Stimulated activated CD4-positive, alpha-beta T cell treated with anti-CD3 and anti-CD28 coated beads, TNF-alpha, amount 100 ng/mL, for 4 hours (primary cell): ENCODE measurements at places on chromosomes 16 and 17.

DNA sequence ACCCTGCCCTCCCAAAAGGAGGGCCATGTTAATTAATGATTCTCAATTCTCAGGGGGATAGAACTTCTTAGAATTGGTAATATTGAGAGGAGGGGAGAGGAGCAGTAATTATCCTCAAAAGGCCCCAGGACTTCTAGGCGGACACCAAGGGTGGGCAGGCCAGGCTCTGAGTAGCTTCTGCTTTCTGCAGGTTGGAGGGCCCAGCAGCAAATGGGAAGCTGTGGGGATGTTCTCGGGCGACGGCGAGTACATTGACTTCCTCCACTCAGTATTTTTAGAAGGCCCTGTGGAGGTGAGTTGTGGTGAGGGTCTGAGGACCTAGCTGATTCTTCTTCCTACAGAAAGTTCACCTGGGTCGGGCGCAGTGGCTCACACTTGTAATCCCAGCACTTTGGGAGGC is 57.5 kb downstream of the DNAH2 start:
- DNase-seq = no peak

DNA sequence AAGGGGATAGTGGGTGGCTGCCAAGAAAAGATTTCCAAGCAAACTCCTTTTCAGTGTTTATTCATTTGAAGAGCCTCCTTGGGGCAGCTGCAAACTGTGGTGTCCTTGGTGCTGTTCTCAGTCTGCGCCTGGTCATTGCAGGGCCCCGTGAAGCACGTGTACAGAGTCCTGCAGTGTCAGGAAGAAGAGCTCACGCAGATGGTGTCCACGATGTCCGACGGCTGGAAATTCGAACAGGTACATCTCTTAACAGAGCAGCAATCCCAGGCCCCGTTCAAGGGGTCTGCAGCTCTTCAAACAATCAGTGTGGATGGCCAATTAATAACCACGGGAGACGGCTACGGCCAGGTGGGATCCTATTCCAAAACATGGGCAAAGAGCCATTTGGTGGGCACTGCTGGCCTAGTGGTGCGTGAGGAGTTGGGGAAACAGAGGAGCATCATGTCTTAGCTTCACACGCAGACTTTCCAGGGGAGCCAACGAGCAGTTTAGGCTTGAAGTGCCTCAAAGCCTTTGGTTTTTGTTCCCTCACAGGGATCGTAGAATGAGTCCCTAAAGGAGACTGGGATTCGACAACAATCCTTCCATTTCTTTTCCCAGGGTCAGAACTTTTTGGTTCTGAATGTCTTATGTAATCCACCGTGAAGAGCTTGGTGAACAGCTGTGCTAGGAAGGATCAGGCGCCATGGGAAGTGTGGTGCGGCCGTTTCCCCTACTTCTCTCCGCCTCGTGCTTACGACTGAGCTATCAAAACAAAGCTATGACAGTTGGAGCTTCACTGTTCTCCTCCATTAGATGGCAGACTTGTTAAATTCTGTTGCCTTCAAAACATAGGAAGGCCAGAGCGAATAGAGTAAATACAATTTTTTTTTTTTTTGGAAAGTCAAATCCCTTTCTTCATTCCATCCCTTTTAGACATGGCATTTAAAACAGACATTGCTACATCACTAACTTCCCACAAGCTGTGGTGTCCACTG is 12.6 kb downstream of the KCTD2 start:
- no peak for DNase-seq

DNA sequence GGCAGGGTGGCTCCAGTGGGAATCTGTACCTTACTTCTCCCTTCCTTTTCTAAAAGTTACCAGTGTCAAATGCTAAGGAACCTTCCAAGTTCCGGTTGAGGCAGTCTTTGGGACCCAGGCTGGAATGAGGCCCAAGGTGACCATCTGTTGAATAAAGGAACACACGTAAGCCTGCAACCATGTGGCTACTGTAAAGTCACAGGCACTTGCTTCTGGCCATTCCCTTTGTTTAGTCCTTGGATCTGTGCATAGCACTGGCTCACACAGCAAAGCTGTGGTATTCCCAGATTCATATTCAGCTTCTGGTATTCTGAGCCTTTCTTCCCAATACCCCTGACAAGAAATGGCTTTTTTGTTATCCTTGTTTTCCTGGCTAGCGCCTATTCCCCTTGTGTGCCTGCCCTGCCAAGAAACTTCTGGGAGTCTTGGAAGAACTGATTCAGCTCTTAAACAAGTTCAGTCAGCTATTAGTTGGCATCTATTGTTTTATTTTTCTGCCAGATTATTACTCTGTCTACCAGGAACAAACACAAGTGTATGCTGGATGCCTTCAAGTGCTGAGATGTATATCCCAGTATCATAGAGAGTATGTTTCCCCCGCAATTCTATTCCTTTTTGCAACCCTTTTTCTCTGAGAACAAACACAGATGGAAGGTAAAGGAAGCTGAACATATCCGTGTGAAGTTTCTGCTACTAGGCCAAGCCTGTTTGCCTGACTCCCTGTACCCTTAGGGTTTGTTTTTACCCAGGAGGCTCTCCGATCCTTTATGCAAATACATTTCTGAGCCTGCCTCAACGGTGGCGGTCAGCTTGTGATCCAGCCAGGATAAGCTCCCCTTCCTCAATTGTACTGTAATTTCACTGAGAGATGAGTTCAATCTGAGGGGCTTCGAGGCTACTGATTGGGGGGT is 13.2 kb downstream of the TMEM238L start:
- DNase-seq = no peak

DNA sequence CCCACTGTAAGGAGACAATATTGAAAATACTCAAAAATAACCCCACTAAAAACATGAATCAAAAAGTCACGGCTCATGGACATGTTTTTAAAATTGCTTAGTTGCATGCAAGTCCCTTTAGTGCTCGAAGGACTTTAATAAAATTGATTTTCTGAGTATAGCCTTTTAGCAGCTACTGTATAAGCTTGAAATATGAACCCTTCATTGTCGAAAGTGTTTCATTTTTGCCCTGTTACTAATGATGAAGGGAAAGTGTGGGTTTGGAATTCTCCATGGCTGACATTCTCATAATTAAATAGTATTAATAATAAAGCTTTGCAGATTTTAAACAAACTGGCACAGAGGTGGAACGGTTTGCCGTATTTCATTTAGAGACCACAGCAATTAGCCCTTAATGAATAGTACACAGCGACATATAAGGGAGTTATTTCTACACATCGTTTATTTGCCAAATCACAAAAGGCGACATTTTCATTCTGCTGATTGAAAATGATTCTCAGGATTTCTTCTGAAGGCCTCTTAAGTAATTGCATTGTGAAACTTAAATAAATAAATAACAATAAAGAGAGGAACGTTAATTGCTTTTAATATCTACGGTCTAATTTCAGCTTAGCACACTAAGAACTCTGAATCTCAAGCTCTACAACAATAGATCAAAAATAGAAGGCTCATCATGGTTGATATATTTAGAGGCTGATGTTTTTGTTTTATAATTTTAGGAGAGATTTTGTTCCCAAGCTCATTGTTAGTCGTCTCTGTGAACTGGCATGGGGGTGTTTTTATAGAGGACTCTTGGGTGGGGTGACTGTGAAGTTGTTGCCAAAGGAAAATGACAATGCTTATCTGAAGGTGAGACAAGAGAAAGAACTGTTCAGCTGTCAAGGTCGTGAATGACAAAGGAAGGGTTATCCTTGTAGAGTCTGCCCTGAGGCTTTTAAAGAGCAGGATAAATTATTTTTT is 60.6 kb downstream of the IRX6 start:
- DNase-seq = no peak

DNA sequence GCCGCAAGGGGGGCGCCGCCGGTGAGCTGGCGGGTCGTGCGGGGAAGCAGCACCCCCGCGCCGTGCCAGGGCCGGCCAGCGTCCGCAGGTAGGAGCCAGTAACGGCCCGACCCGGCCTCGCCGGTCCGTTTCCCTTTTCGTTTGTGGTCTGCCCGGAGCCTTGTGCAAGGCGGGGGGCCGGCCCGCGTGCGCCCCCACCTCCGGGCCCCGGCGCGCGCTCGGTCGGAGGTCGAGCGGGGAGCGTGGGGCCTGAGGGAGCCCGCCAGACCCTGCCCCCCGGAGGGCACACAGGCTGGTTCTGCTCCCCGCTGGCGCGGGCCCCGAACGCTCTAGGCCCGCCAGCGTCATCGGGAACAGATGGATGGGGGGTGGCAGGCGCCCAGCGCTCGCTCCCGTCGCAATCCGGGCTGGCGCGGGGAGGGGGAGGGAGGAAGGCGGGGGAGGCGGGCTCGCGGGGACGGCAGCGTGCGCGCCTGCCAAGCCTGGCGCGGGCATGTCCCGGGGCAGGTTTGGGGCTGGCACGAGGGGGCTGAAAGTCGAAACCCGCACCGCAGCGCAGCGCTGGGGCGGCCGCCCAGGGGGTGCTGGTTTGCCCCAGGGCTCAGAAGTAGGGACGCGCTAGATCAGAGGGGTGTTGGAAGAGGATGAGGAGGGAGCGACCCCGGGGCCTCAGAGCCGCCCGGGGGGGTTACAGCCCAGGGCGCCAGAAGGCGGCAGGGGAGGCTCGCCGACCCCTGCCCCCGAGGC is 1.5 kb upstream of the GSE1 start:
- DNase-seq = no peak

GRCh38 chr16:19419698-19420075 is 2.0 kb downstream of the TMC5 start:
- no peak for DNase-seq

GRCh38 chr17:68569346-68569745 is 31.8 kb downstream of the FAM20A start:
- no peak for DNase-seq

DNA sequence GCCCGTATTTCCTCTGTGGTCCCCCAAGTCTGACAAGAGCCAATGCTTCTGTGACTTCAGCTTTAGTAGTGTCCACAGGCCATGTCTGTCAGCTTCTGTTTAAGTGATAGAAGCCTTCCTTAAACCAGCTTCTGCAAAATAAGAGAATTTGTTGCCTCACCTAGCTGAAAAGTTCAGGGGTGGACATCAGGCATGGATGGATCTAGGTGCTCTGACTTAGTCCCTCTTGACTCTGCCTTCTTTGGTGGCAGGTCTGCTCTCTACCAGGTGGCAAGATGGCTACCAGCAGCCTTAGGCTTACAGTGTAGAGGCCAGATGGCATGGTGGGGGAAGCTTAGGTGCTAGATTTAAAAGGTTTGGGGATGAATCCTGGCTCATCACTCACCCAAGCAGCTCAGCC is 33.7 kb downstream of the KATNIP start:
- DNase-seq = no peak

GRCh38 chr16:23896832-23897821 is 61.3 kb downstream of the PRKCB start:
- no peak for DNase-seq

DNA sequence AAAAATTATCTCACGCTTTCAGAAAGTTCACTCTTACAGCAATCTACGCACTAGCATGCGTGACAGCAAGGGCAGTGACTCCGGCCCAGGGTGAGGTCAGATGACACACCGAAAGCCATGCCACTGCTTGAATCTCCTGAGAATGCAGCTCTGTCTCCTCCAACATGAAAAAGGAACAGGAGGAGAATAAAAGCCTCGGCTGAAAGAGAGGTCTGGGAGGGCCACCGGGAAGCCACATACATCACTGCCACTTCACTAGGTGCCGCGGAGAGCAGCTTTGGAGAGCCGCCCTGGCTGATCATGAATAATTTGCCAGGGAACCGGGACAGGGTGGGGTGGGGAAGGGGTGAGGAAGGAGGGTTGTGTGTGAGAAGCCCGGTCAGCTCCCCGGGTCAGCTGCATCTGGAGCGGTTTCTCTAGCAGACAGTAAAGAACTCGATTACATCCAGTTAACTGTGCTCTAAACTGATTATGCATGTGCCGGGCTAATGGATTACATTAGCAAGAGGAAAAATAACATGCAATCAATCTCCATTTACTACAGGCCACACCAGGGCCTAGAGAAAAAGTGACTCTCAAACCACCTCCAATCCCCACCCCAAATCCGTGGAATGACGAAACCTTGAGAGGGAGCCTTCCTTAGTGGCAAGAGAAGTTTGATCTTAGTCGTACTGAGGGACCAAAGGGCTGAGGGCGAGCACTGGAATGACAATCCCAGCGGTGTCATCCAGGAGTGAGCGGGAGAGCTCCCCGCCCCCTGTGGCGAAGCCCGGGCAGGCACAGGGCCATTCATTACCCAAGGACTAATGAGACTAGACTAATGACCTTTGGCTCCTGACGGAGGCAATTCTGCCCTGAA is 100.3 kb downstream of the ZFHX3 start:
- DNase-seq = no peak

DNA sequence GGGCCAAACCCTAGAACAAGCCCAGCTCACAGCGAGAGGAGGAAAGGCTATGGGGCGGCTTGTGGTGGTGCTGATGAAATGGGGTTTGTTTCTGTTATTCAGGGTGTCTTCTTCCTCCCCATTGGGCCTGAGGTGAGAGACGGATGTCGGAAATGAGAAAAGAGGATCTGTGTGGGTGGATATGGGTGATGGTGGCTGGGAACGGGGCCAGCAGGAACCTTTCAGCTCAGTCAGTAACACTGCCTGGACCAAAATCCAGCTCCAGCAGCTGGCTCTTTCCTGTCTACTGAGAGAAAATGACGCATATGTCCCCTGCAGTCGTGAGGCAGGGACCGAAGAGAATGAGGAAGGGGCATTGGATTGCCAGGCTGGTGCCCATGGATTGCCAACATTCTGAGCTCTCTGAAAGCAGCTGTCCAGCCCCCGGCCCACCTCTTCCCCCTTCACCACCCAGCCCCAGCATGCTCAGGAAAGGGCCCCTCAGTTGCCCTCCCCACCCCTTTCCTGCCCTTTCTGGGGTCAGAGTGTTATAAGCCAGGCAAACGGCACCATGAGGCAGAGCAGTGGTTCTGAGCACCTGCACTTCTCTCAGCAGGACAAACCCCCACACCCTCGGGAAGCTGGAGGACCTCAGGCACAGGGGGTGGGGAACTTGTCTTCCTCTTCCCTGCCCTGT is 4.0 kb downstream of the MYH3 start:
- no peak for DNase-seq

- DNase-seq = no peak
Measured at GRCh38 chr16:58098207-58099096, 30.7 kb downstream of the CFAP20 start.

DNA sequence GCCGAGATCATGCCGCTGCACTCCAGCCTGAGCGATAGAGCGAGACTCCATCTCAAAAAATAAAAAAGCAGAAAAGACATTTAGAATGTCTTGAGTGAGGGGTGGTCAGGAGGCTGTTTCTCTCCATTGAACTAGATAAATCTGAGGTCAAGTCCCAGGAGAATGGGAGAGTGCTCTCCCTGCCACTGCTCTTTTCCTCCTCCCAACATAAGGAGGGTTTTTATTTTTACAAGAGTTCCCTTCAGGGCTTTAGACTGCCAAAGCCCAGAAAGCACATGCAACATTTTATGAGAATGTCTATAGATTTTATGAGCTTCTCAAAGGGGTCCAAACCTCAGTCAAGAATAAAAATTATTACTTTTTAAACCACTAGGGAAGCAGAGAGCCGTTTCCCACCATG is 1.6 kb downstream of the RND2 start:
- DNase-seq = no peak
